ENCODE measurements at places on chromosomes 12 and 14.

- no peak for DNase-seq
Observed at GRCh38 chr12:132537049-132537448, 47.1 kb downstream of the FBRSL1 start.

DNA sequence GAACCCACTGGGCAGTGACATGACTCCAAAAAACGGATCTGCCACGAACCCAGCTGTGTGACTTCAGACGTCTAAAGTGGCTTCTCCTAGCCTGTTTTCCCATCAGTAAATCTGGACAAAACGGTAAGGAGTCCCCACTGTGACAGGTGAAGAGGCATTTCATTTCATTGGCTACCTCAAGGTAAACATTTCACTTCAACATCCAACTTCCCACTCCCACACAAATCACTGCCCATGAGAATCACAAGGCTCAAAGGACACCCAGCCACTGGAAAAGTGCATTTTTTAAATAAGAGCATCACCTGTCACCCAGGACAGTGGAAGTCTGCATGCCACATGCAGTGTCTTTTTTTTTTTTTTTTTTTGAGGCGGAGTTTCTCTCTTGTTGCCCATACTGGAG, 27.9 kb downstream of the HSP90AA1 start:
- no peak for DNase-seq

DNA sequence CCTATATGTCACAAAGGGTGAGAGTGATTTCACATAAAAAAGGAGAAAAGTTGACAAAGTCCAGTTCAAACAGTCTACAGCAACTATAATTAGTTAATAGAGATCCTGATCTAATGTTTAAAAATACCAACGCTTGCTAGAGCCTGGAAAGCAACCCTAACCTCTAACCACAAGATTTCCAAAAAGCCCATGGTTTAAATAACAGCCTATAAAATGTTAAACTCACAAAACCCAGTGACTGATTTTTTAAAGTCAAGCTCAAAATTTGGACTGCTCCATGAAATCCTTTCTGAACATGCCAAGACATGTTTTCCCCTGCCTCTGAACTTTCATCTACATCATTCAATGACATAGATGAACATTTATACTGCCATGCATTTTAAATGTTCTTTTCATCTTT, 81.6 kb downstream of the PLEKHG7 start:
- no peak for DNase-seq

GRCh38 chr12:128613837-128614590, 209.7 kb downstream of the SLC15A4 start:
- DNase-seq = no peak

DNA sequence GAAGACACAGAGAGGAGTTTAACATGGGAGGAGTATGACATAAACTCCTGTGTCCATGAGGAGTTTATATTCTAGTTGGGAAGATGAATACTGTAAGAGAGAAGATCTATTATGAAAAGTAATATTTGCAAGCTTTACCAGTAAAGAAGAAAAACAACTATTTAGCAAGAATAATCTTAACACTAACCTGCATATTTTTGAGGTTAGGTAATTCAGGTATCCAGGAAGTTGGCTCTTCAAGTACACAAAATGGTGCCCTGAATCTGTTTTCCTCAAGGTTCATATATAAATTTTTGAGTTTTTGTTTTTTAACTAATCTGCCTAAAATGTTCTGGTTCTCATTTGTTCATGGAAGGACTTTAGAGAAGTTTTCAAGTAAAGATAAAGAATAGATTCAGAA, 33.9 kb upstream of the KCNMB4 start:
- no peak for DNase-seq

- DNase-seq = no peak
Observed at GRCh38 chr12:89203144-89203543, 149.2 kb downstream of the DUSP6 start.

DNA sequence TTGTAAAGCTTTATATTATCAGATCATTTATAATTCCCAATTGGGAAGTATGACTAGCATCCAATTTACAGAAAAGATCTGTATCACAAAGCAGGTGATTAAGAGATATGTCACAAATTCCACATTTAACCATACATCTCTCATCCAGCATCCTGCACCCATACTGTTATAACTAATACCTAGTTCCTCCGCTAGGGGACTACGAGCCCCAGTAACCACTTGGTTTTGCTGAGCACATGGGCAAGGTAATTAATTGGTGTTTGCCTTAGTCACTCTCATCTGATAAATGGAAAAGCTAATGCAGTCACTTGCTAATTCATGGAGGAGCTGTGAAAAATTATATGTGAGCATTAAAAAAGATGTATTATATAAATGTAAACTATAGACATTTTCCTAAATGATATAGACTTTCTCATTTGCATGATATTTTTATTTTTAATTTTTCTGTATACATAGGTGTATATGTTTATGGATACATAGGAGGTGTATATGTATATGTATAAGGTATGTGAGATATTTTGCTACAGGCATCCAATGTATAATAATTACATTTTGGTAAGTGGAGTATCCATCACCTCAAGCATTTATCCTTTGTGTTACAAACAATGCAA, 1031.8 kb downstream of the GALC start:
- no peak for DNase-seq

GRCh38 chr12:113348849-113349536, 9.4 kb upstream of the PLBD2 start:
- DNase-seq = no peak

DNA sequence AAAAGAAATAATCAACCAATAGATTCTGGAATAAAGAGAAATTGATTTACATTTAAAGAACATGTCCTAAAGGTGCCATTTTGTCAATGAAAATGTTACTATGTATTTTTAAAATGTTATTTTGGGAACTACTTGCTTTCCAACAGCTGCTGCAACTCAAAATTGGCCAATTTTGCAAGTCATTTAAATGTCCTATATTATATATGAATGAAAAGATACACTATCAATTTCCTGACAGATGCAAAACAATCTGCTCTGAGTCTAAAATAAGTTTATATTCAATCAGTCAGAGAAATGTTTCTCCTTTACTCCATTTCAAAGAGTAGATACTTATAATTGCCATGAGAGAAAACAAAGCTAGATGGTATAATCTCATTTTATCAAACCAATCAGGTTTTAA, 247.2 kb downstream of the ACSS3 start:
- DNase-seq = no peak

DNA sequence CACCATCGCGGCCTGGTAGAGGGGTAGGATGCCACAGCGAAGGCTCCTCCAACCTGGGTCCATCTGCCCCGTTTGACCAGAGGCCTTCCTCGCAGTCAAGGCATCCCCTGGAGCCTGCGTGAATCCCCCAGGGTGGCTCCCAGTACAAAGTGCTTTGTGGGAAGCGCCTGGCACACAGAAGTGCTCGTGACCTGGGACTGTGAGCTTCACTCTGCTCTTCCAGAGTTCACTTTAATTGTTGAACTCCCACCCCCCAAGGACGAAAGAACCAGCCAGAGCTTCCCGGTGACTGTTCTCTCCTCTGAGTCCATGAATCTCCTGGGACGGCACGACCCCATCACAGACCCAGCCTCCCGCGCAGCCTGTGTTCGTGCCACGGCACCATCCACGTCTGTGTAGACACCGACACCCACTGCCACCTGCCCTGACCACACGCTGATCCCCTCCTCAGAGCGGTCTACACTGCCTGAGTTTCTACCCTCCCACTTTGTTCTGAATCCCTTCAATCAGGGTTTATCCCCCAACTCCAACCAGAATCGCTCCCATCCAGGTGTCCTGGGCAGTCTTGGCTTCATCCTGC, 15.9 kb downstream of the P2RX2 start:
- DNase-seq = no peak

DNA sequence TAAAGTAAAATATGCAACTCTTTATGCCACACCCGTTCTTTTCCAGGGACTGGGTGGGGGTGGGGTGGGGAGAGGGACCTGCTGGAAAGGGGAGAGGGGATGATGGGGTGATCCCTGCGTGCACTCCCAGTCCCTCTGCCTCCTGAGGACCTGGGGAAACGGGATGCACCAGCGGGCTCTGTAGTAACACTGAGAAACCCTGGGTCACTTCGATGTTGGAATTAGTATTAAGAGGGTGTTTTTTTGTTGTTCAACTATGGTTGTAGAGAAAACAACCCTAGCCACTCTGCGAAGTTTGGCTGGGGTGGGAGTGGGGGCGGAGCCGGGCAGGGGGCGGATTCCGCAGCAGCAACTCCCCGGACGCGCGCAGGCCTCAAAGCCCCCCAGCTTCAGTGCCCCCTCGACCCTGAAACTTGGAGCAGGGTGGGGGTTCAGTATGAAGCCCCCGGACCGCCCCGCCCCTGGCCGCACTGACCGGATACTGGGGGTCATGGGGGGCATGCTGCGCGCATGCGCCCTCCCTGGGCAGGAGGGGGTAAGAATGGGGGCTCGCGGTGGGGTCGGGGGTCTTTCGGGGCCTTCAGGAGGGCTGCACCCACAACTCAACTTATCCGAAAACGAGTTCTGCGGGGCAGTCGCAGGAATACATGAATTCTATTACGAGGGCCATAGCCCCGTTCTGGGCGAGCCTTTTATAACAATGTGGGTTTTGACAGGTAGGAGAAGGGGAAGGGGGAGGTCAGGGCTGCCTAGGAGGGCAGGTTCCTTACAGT, 1.3 kb upstream of the ARHGEF25 start:
- no peak for DNase-seq

GRCh38 chr14:38618514-38618913, 362.6 kb upstream of the CLEC14A start:
- DNase-seq = no peak

DNA sequence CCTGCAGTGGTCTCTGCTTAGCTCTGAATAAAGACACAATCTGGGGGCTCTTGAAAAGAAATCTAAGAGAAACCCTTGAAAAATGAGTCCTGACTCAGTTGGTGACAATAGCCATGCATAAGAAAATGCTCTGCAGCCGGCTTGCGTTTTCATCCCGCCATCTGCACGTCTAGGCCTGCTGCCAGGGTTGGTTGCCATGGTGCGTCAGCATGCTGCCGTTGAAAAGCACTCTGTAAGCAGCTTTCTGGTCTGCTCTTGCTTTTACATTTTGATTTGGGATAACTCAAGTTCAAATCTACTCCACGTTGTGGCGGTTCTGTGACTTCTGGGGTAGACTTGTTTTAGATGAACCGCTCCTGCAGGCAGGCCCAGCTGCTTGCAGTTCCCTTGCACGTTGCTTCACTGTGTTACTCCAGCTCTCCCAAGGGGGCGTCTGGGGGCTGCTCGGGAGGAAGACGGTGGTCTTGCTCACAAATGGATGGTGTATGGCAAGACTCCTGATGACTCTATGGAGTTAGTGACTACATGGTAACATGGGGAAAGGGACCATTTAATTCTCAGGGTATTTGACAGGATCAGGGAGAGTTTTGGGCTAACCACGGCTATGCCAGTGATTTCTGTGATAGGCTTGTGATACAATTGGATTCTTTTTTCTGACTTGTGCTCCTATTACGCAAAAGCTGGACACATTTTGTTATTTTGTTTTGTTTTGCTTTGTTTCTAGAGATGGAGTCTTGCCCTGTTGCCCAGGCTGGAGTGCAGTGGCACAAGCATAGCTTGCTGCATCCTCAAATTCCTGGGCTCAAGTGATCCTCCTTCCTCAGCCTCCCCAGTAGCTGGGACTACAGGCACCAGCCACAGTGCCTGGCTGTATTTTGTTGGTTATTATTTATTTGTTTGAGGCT, 15.8 kb downstream of the WNT5B start:
- no peak for DNase-seq

DNA sequence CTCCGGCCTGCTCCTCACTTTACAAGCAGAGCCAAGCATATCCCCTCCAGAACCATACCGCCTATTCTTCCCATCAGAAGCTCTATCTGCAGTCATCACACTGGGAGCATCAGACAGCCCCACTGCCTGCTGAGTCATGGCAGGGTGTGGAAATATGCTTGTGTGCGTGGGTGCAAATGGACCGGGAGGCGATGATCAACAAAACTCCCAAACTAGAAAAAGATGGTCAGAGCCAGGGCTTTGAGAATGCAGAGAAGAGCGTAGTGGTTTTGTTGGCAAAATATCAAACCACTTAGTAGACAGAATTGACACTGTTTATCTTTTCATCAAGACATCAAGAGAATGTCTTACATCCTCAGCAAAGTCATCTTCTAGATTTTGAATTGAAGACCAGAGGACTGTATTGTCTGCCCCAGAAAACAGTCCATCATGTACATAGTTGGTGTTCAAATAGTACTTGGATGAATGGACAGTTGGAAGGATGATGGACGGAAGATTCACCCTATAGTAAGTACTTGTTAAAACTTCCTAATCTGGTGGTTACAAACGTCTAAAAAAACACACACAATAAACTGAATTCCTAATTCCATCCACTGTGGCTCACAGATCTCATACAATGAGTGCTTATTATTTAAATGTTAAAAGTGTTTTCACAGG, 54.9 kb downstream of the VWF start:
- peak; percentile 58 for DNase-seq

GRCh38 chr12:94261786-94262185, 113.4 kb downstream of the PLXNC1 start:
- no peak for DNase-seq

DNA sequence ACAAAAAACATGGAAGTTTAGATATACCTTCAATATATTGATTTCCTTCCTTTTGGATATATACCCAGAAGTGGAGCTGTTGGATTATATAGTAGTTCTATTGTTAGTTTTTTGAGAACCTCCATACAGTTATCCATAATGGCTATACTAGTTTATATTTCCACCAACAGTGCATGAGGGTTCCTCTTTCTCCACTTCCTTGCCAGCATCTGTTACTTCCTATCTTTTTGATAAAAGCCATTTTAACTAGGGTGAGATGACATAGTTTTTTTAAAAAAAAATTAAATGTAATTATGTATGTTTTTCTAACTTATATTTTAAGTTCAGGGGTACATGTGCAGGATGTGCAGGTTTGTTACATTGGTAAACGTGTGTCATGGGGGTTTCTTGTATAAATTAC, 10.0 kb upstream of the SLC38A4 start:
- DNase-seq = no peak

GRCh38 chr12:76666290-76666835, 97.6 kb upstream of the ZDHHC17 start:
- no peak for DNase-seq

GRCh38 chr14:95067526-95067925, 89.8 kb downstream of the DICER1 start:
- DNase-seq = no peak

- peak; percentile 18 for DNase-seq
Observed at GRCh38 chr14:51093371-51094281, 1.3 kb downstream of the TRIM9 start.

GRCh38 chr12:96164951-96165811, 29.0 kb upstream of the ELK3 start:
- DNase-seq = no peak

DNA sequence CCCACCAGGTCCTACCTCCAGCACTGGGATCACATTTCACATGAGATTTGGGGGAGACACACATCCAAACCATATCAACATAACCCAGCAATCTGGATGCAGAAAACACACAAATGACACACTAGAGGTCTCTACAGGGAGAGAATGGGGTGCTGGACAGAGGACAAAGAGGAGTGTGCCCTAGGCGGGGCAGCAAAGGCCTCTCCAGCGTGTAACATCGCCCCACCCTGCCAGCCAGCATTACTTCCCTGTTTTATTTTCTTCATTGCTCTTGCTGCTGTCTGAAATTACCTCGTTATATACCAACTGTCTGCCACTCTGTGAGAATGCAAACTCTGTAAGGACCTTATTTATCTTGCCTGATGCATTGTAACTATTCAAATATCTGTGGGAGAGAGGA, 61.1 kb downstream of the RIMBP2 start:
- DNase-seq = no peak
